Activated CD4-positive, alpha-beta memory T cell treated with anti-CD3 and anti-CD28 coated beads, Interleukin-2, amount 10 ng/mL, durations not matched to agents 7 days and 5 days (primary cell): ENCODE measurements at places on chromosomes 2 and 18.
A peak's percentile ranks its signal among the peaks of the same experiment; 100 is the strongest.

DNA sequence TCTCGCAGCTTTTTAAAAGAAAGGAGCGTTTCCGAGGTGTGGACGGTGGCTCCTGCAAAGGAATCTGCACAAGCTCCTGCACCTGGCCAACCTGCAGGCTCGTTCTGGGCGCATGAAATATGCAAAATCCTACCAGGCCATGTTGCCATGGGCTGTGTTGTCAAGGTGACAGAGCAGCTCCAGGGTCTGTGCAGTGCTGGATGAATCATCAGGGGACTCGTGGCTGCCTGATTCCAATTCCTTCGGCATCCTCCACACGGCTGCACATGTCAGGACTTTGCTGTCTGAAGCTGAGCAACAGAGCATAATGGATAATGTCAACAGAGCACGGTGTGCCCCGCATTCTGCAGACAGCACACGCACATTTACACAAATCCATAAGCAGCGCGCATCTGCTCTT, 120.5 kb downstream of the EIPR1 start:
- no peak for DNase-seq

GRCh38 chr2:86466306-86466705, 25.1 kb downstream of the KDM3A start:
- DNase-seq = no peak

DNA sequence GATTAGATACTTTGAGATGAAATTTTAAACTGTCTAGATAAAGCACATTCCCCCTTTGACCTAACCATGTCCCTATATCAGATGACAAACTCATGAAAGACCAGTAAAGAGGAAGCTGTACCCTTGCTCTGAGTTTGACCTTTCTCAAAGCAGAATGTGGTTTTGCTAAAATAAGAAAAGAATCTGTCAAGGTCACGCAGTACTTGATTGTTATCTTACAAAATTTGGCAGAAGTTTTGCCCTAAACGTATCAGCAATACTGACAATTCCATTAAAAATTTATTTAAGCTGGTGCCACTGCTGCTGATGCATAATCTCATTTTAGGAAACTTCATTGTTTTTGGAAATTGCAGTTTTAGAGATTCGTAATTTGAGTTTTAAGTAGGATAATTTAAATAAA, 31.2 kb upstream of the GALM start:
- no peak for DNase-seq

- DNase-seq = no peak
Observed at GRCh38 chr18:35803551-35803950, 168.9 kb upstream of the RMP24 start.

- no peak for DNase-seq
Observed at GRCh38 chr2:174263997-174264396, 15.7 kb upstream of the OLA1 start.

GRCh38 chr18:59610546-59611140, 86.6 kb downstream of the CCBE1 start:
- DNase-seq = no peak

DNA sequence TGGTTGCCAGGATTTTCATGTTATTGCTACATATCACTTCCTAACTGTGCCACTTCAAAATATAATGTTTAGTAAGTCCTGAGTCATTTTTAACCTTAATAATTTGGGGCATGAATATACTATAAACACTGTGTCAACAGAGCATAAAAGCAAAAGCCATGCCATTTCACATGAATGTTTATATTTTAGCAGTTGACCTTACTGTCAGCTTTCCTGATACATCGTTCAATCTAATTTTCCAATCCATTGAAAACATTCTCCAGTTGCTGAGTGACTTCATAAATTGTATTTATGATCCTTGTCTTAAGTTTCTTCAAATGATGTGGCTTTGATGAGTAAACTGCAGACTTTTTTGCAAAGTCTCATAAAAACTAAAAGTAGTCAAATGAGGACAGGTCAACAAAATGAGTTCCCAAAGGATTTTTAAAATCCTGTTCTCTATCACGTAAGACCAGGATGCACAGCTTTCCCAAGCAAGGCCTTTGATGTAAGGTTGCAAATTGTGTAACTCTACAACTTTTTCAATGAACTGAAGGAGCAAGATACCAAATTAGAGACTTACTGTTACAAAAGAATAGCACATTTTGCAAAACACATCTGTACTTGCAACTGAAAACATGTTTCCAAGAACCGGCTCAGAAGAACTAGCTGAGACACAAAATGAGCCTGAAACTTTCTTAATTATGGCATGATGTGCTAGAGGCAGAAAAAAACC, 117.7 kb downstream of the SATB2 start:
- DNase-seq = no peak

GRCh38 chr2:30109856-30110255, 37.0 kb upstream of the YPEL5 start:
- no peak for DNase-seq

DNA sequence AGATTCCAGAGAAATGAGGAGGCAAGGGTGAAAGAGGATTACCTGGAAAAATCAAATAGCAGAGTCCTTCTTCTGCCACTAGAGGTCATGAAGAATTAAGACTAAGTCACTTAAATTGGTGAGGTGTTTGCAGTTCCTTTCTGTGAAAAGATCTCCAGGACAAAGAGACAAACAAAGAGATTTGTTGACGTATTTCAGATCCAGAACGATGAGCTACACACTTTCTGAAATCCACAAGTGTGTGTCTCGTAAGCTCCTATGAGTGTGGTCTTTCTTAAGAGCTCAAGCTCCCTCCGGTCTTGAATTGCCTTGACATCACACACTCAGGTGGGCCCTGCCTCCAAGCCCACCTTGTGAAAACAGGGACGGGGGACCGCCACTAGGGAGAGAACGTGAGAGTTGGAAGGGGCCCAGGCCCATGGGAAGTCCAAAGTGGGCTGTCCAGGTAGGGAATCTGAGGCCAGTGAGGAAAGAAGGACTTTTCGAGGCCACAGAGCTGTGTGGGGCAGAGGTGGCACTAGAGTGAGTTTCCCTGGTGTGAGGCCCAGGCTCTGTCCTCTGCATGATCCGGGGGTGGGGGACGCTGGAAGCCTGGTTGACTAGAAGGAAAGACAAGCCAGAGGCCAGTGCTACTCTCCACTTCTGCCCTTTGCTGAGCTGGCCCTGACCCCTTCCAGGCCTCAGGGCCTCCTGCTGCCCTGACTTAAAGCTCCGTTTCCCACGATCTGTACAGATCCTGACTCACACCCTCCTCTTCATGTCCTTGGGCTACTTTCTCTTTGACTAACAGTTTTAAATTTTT, 168.1 kb upstream of the NCK2 start:
- no peak for DNase-seq

- DNase-seq = no peak
Observed at GRCh38 chr2:196242131-196242620, 70.8 kb upstream of the STK17B start.

DNA sequence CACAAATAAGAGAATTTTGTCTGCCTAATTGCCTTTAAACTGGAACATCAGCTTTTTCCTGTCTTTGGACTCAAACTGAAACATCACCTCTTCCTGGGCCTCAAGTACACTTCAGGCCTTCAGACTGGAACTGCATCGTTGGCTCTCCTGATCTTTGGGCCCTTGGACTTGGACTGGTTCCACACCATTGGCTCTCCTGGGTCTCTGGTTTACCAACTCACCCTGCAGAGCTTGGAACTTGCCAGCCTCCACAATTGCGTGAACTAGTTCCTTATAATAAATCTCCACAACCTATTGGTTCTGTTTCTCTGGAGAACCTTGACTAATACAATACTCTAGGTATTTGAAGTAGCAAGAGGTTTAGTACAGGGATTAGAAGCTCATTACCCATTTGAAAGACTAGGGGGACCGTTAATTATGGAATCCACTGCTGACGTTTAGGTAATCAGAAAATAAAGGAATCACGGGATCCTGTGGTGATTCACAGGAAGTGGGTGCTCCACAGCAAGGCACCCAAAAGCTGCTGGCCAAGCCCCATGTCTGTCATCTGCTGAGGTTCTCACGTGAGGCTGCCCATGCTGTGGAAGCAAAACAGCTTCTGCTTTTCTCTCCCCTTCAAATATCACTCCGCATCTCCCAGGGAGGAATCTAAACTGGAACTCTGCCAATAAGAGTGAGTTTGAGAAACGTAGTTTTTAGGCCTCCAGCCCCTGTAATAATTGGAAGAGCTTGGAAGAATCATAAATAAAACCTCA, 20.0 kb upstream of the SGPP2 start:
- DNase-seq = no peak

DNA sequence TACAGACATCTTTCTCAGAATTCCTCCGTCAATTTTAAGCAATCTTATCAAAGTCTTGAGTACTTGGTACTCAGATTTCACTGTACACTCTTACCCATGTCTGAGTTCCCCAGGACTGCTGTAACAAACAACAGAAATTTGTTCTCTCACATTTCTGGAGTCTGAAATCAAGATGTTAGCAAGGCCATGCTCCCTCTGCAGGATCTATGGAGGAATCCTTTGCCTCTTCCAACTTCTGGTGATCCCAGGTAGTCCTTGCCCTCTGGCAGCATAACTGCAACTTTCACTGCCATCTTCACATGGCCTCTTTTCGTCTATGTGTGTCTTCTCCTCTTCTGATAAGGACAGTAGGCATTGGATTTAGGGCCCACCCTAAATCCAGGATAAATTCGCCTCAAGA, 17.1 kb upstream of the CACNB4 start:
- no peak for DNase-seq

DNA sequence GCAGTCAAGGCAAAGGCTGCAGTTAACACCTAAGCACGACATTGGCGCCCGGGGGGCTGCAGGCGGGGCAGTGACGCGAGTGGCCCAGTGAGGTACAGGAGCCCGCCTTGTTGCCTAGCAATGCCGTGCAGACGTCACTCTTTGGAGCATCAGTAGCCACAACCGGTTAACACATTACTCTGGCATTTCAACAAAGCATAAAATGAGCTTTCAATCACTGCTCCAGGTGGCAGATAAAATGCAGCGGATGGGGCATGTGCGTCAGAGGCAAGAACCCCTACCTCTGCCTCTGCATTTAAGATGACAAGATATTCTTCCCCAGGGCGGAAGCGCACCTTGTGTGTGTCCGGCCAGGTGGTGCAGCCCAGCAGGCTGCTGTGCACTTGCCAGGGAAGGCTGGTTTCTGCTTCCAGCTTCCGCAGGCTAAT, 139.4 kb downstream of the MTCL1 start:
- DNase-seq = no peak

DNA sequence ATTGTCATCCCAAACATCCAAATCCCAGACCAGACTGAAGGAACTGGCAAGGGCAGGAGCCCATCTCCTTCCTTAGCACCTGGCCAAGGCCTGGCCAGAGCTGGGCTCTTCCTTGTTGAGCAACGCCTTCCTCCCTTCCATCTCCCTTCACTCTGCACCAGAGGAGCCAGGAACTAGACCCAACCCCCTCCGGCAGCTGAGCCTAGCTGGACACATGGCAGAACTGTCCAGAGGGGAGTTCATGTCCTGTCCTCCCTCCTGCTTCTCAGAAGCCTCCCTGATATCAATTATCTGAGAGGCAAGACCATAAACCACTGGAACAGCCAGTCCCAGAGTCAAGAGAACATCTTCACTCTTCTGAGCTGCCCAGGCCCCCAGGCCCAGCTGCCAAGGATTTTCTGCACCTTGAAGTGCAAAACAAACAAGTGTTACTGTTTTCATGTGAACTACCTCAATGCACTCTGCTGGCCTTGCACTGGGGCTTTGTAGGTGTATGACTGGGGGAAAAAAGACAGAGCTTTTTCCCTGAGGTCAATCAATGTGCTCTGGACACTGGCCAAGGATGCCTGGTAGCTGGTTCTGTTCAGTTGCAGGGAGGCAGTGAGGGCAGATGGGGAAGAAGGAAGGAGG, 107.6 kb upstream of the MSH6 start:
- DNase-seq = no peak

DNA sequence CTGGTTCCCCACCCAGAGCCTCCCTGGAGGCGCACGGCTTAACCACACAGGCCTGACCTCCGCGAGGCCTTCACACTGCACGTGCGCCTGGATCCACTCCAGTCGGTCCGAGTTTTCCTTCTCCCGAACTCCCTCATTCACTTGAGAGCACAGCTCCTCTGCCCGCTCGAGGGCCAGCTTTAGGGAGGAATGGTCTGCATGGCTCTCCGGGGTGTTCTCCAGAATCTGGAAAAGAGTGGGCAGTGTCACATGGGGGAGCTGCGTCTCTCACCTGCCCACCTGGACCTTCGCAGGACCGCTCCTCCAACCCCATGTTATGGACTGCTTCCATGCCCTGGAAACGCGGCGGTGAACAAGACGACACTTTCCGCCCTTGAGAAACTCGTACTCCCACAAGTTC, 35.9 kb downstream of the FAM228A start:
- DNase-seq = no peak

DNA sequence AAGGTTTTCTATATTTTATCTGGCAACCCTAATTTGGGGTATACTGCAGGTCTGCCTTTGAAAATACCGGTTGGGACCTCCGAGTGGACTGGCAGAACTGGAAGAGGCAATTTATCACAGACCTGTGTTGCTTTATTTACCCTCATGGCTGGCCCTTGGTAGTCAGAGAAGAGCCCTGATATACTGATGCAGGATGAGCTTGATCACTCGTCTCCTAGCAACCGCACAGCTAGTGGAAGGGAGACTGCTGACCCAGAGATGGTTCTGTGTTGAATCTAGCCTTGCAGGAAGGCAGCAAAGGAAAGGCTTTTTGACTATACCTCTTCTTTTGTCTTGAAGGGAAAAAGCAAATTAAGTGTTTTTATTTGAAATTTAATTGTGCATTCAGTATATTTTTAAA, 154.7 kb downstream of the EML6 start:
- no peak for DNase-seq

GRCh38 chr2:143600116-143600515, 470.9 kb downstream of the ARHGAP15 start:
- no peak for DNase-seq

DNA sequence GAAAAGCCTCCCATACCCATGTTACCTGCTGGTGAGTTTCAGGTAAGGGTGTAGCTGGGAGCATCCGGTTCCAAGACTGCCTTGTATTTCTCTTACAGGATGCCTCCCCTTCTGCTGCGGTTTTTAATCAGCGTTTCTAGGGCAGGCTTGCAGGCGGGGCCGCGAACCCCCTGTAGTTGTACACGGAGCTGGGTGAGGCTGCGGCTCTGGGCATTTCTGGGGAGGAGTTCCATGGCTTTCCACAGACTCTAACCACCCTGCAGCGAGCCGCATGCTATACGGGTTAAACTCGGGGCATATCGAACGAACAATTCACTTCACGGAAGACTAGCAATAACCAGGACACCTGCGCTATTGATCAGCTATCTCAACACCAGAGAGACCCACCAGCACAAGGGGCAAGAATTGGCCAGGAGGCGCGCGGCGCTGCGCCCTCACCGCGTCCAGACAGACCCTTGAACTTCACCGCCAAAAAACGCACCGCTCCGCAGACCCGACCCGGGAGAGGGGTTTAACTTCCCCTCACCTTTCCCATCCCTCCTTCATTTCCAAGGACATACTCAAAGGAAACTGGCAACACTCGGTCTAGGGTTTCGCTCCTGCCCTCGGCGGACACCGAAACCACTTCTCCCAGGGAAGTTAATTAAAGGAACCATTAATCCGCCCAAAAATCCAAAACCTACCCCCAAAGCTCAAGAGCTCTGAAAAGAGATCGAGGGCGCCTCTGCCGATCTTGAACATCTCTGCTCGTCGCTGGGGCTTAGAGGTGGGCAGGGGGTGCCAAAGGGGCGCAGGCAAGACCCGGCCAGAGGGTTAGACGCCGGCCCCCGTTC, 909 bp downstream of the TGFA start:
- DNase-seq = no peak

- DNase-seq = no peak
Observed at GRCh38 chr2:147913701-147914480, 69.1 kb downstream of the ACVR2A start.

GRCh38 chr2:85549826-85550225, 10.9 kb downstream of the MAT2A start:
- no peak for DNase-seq

GRCh38 chr2:239246723-239247122, 154.1 kb downstream of the HDAC4 start:
- DNase-seq = no peak

- DNase-seq = peak; percentile 56
Observed at GRCh38 chr2:240568678-240569522, 616 bp downstream of the RNPEPL1 start.
